Left renal cortex interstitium (tissue), 4 donors: ENCODE measurements at places on chromosomes 13 and 19.

DNA sequence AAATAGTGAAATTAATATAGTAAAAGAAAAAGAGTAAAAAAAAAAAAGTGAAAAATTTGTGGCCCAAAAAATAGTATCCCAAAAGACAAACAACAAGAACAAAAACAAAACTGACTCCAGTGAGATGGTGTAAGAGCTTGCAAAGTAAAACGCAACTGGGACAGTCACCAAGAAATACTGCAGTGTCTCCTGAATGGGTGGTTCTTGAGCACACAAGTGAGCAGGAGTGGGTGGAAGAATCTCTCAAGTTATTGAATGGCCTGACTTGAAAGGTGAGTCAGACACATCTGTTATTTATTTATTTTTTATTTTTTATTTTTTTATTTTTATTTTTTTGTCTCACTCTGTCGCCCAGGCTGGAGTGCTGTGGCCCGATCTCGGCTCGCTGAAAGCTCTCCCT is 1.9 kb downstream of the ZNF493 start:
- no peak for DNase-seq

DNA sequence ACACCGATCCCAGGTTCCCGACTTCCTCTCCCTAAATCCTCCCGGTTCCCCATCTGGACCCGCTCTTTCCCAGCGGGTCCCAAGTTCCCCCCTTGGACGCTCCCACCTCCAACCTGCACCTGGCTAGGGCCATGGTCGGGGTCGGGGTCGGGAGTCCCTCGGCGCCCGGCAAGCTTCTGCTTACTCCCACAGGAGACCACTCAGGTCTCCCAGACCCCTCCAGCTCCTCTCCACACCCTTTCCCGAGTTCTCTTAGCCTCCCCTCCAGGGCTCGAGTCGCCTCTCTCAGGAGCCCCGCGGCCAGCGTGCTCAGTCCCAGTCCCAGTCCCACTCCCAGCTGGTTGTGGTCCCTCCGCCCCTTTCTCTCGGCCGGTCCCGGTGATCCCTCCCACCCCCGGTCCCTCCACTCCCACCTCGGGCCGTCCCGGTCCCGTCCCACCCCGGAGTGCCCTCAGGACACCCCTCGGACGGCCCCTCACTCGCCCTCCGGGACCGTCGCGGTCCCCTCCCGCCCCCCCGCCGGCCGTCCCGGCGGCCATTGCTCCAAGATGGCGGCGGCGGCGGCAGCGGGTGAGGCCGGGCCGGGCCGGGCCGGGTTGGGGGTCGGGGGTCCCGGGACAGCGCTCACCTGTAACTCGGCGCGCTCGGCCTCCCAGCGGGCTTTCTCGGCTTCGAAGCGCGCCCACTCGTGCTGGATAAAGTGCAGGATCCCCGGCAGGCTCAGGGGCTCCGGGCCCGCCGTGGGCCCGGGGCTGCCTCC is at the start of gene FKRP:
Gene FKRP (plus strand): TSS at position 537 of the 760 bp plus-strand sequence. CDS start 9,394 bp downstream, outside the sequence.
- DNase-seq: no peak

DNA sequence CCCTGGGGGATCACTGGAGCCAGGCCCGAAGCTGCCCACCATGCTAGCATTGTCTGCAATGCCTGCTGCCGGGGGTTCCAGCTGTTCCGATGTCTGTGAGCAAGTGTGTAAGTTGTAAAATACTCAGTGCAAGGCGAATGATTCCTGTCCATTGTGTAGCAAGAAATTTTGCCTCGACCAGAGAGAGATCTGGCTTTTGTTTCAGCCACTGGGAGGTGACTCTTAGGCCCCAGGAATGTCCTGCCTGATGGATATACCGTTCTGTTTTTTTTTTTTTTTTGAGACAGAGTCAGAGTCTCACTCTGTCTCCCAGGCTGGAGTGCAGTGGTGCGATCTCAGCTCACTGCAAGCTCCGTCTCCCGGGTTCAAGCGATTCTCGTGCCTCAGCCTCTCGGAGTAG is 7.3 kb upstream of the GADD45B start:
- DNase-seq: no peak

DNA sequence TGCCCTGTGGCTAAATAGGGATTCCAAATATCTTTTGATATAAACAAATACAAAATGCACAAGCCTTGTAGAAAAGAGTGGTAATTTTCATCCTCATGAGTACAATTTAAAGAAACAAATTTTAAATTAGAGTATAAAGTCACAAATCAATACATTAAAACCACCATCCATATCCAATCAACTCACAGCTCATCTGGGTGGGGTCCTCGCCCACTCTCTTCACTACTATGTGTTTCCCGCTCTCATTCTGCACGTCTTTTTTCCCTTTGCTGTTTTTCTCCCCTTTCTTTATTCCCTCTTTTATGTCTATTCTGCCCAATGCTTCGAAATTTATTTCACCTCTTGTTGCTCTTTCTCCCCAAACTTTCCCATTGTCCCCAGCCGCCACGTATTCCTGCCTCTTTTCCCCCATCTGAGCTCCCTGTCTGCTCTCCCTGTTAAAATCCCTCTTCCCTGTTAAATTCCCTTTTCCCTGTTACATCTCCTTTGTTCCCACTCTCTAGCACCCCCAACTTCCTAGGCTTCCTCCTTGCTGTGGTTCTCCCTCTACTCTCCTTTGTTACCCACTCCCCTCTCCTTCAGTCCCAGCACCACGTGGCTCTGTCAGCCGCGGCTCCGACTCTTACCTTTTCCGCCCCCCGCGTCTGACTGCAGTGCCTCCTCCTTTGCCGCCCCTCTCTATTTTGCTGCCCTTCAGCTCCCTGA is 1.3 kb downstream of the ZNF616 start:
- DNase-seq: peak; percentile 30

DNA sequence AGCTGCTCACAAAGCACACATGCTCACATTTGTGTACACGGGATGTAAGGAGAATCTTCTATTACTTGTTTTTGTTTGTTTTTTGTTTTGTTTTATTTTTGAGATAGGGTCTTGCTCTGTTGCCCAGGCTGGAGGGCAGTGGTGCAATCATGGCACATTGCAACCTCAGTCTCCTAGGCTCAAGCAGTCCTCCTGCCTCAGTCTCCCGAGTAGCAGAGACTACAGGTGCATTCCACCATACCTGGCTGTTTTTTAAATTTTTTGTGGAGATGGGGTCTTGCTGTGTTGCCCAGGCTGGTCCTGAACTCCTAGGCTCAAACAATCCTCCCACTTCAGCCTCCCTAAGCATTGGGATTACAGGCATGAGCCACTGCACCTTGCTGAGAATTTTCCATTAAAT is 41.8 kb downstream of the KCNC3 start:
- DNase-seq: no peak

DNA sequence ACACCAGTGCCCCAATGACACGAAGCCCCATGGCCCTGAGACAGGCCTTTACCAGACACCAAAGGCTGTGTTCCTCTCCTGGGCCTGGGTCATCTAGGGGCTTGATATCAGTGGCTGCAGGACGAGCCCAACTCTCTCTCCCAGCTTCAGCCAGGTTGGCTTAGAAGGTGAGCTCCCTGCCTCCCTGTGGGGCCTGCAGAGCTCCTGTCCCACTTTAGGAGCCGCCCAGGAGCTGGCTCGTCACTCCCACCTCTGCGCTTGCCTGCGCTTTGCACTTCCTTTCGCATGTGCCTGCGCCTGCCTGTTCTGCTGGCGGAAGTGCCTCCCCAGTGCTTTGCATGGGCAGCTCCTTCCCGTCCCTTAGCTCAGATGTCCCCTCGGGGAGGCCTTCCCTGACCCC is 4.9 kb downstream of the CALM3 start:
- no peak for DNase-seq

- no peak for DNase-seq
Observed at GRCh38 chr19:13537454-13537853, 31.2 kb upstream of the CACNA1A start.

DNA sequence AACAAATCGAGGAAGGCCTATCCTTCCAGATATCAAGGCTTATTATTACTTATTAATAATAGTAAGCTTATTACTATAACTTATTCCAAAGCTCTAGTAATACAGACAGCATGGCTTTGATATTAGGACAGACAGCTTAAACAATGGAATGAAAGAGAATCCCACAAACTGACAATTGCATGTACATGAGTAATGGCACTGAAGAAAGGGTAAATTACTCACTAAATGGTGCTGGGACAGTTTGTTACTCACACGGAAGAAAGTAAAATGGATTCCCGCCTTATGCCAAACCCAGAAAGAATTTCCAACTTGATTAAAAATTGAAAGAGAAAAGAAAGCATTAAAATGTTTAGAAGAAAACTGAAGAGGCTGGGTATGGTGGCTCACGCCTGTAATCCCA is 60.3 kb downstream of the MIPEP start:
- DNase-seq: no peak

GRCh38 chr13:109939180-109939579 is 152.8 kb upstream of the IRS2 start:
- DNase-seq: no peak

DNA sequence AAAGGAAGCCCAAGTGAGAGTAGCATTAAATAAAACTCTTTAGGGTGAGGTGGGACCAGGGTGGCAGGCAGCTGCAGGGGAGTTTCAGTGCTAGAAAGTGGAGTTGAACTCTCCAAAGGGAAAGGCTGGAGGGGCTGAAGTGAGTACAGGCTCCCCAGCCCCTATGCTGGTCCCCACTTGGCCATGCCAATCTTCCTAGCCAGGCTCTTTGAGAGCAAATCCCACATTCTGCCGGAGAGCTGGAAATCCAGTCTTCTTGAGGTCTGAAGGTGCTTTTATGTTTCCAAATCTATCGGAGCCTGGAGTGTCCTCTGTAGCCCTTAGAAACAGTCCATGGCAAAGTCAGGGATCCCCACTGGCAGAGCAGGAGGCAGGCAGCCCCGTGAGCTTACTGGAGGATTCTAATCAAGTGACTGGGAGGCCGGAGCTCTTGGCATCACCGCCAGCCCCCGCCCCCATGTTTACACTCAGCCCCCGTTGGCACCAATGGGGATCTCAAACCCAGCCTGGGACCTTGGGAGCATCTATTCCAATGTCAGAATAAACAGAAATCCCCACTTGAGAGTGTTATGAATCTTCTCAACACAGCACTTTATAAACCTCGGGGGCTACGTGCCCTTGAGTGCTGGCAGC is 18.3 kb downstream of the ZNF536 start:
- DNase-seq: no peak
